ENCODE measurements at places on chromosomes 16 and 17.
A peak's percentile ranks its signal among the peaks of the same experiment; 100 is the strongest.

GRCh38 chr17:79490530-79490929 is 120.3 kb downstream of the RBFOX3 start:
- DNase-seq, result no peak

- DNase-seq, result no peak
These were observed 26.8 kb upstream of the PVALEF start for GRCh38 chr17:81138500-81138899.

DNA sequence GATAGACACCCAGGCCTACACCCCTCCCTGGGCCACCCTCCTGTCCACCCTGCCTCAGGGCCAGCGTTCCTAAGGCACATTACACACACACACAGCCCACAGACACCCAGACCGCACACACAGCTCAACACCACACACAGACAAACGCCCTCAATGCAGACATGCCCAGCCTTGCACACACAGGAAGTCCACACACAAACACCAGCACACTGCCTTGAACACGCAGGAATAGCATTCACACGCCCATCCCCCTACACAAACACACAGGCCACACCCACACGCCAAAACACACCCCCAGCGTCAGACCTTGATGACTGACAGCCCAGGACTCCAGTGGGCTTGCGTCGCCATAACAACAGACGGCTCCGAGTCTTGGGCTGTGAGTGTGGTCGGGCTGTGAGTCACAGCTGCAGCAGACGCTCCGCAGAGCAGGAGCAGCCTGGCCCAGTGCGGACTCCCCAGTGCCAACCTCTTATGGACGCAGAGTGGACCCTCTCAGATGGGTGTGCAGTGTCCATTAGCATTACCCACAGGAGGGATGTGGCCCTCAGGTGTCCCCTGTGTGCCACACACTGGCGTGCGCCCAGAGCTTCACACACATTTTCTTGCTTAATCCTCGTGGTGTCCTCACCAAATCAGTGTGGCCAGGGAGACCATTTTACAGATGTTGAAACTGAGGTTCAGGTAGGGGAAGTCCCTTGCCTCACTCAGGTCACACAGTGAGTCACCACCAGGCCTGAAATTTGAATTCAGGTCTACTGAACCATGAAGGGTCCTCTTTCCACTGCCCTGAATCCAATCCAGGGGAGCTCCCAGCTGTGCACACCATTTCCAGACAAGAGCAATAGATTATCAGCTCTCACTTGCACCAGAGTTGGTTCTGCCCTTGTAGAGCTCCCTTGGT is 17.8 kb upstream of the RAI1 start:
- DNase-seq, result no peak

GRCh38 chr17:1107777-1108477 is 71.9 kb downstream of the ABR start:
- no peak for DNase-seq

- DNase-seq, result no peak
These were observed 8.7 kb upstream of the SYNGR2 start for GRCh38 chr17:78159575-78160158.

DNA sequence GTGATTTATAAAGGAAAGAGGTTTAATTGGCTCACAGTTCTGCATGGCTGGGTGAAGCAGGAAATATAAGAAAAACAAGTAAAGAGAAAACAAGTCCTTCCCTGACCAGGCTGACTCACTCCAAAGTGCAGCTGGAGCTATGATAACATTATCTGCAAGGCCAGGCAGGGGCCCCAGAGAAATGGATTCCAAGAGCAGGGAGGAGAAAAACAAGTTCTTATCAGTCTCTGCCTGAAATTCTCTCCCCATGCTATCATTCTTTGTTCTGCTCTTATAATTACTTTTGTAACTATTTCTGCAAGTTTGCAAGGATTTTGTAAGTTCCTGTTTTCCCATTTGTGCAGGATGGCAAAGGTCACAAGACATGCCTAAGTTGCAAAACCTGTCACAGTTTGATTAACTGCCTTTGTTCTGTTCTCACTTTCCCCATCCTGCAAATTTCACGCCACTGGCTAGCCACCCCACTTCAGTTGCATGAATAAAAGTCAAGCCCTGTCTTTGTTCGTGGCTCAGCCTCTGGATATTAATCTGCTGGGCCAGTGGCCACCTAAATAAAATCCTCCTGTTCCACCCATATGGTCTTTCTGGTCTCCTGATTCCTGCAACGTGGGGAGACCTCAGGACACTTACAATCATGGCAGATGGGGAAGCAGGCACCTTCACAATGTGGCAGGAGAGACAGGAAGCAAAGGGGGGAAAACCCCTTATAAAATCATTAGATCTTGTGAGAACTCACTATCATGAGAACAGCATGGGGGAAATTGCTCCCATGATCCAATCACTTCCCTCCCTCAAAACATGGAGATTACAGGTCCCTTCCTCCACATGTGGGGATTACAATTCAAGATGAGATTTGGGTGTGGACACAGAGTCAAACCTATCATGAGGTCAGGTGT is 13.1 kb downstream of the ABCA9 start:
- DNase-seq, result no peak

- DNase-seq, result no peak
These were observed 22.2 kb downstream of the CLEC19A start for GRCh38 chr16:19307587-19308241.

- no peak for DNase-seq
These were observed 2.2 kb downstream of the SERPINF2 start for GRCh38 chr17:1744551-1745512.

- no peak for DNase-seq
These were observed 1.9 kb downstream of the TMEM101 start for GRCh38 chr17:44012874-44013273.

- DNase-seq, result no peak
These were observed 629 bp upstream of the RNF135 start for GRCh38 chr17:30969989-30970830.

DNA sequence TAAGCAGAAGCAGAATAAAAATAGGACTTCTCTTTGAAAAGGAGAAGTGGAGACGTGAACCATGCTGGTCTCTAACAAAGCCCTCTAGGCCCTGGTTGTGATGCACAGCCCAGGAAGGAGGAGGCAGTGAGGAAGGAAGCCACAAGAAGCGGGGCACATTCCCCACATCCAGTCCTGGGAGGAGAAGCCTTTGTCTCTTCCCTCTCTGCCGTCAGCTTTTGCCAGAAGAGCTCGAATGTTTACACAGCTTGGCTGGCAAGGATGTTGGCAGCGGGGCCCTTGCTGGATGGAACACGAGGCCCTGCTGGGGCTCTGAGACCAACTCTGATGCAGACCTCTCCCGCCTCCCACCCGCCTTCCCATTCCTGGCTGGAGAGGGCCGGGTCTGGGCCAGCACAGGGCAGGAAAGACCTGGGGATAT is 91.3 kb downstream of the MAF start:
- DNase-seq, result peak; percentile 76

GRCh38 chr16:71883849-71884638 is at the start of gene ZNF821:
Gene ZNF821 (minus strand): TSS chr16:71884182. CDS start chr16:71879946, 4,236 bp downstream.
- peak; percentile 75 for DNase-seq

GRCh38 chr17:74637265-74637664 is 13.7 kb upstream of the CD300E start:
- no peak for DNase-seq

DNA sequence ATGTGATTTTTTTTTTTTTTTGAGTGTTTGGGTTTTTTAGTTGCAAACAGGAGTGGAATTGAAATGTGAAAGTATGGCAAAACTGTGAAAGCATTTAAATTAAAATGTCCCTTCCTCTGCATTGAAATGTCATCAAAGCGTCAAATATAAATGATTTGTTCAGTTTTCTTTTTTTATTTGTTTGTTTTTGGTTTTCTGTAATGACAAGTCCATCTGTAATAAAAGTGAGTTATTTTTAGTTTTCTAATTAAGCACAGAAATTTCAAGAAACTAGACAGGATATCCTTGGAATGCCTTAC is 1.9 kb upstream of the TOB1 start:
- DNase-seq, result no peak

DNA sequence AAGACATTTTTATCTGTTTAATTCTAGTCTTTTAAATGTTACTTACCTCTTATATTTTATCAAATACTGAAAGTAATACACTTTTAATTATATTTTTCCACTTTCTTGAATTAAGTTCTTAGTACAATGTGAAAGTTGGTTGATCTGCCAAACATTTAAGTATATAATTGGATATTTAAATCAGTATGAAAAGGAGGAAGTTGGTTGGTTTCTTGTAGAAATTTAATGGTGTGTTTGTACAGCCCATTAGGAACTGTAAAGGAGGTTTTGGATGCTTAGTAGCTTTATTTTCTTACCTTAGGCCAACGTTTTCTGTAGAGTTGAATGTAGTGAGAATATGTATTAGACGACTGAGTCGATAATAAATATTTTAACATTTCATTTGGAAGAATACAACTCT is 5.4 kb downstream of the NFATC3 start:
- DNase-seq, result no peak

GRCh38 chr17:10741416-10742135 is 11.8 kb upstream of the TMEM220 start:
- DNase-seq, result no peak

GRCh38 chr17:80780381-80781198 is 211.1 kb upstream of the CHMP6 start:
- DNase-seq, result no peak

DNA sequence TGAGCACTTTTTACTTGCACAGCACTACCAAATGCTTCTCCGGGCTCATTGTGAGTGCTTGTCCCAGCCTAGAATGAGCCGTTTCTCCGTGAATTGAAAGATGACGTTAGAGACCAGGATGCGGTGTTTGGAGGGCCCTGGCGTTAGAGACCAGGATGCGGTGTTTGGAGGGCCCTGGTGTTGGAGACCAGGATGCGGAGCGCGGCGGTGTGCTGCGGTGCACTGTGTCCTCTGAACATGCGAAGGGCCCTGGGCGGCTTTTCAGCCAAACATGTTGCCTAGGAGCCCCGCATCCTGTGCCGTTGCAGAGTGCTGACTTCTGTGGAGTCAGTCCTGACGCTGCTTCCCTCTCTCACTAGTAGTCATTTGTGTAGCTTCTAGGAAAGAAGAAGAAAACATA is 42.7 kb downstream of the BANP start:
- no peak for DNase-seq

DNA sequence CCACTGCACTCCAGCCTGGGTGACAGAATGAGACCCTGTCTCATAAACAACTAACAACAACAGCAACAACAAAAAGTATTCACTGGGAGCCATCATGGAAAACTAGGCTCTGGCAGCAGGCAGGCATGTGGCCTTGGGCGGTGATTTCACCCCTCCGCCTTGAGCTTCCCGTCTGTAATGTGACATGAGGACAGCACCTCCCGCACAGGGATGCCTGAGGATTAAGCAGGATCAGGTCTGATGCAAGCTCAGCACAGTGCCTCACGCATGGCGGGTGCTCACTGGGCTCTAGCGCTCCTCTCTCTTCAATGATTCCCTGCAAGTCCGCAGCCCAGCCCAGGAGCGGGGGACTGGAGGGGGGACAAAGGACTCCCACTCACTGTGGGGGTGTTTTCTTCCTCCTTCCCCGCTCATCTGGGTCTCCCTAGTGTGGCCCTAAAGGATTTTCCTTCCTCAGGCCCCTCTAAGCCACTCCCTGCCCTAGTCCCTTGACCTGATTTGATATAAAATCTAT is 2.8 kb downstream of the PLCD3 start:
- DNase-seq, result no peak

- DNase-seq, result no peak
These were observed 8.7 kb downstream of the ENDOV start for GRCh38 chr17:80423536-80424225.

DNA sequence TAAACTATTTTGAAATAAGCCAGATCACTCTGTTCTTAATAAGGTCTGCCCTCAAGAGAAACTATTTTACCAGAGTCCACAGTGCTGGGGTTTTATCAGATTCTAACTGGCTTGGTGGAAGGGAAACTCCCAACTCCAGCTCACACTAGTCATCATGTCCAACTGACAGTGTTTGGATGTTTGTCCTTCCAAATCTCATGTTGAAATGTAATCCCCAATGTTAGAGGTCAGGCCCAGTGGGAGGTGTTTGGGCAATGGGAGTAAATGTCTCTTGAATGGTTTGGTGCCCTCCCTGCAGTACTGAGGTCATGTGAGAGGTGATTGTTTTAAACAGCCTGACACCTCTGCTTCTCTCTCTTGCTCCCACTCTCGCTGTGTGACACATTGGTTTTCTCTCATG is 1301.0 kb upstream of the CDH8 start:
- no peak for DNase-seq

- DNase-seq, result no peak
These were observed 300.2 kb upstream of the IRX5 start for GRCh38 chr16:54630284-54630967.

DNA sequence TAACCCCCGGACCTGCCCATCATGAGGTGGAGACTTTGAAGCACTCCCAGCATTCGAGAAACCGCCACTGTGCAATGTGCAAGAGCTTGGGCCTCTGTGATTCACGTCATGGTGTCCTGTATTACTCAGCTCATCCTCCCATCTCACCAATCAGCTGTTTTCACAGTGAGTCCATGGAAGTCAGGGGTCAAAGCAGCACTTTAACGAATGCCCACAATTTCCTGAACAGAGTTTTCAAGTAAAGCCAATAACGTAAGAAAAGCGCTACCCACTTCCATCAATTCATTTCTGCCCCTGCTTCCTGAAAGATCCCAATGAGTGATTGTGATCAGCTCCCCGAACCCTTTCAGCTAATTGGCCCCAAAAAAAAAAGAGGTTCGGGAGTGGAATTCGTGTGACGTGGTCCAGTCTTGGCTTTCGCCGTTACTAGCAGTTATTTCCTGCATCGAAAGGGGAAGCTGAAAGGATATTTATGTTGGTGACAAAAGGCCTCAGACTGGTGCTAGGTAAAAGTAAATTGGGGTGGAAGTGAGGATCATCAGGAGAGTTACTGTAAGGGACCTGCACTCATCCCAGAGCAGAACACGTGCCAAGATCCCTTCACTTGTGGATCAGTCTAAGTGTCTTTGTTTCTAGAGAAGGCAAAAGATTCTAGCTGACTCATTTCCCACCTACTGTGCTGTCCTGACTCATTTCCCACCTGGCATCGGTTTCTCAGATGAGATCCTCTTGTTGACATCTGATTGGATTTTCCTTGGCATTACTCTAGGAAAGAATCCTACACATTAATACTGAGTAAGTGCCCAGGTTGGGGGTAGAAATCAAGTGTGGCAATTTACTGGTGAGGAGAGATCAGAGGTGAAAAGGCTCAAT is 136.7 kb upstream of the NUDT7 start:
- no peak for DNase-seq

DNA sequence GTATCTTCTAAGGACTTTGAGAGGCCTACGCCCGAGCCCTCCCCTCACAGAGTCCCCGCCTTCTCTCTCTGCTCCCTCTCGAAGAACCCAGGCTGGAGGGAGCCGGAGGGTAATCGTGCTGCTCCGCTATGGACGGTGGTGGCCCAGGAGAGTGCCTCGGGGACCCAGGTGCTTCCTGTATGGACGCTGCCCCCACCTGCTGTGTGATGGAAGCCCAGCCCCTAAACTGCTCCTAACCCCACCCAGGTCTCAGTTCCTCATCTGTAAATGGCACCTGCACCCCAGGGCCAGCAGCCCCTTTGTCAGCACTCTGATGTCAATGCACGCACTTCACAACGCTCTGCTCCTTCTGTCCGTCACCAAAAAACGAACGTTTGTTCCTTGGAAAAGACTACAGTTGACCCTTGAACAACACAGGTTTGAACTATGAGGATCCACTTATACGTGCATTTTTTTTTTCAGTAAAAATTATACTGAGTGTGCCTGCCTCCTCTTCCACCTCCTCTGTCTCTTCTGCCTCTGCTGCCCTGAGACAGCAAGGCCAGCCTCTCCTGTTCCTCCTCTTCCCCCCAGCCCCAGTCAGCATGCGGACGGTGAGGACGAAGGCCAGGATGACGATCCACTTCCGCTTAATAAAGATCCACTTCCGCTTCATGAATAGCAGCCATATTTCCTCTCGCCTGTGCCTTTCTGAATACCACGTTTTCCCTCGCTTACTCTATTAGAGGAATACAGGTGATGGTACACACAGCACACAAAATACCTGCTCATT is 118.3 kb downstream of the BANP start:
- no peak for DNase-seq
